Large intestine (tissue), 12 donors: ENCODE measurements at places on chromosomes 11 and 22. TPM values are rescaled to one million over a fixed set of nuclear protein-coding genes. Genes with fewer than 3 reads are reported as not detected.

GRCh38 chr11:123558536-123559315, 95.7 kb downstream of the SCN3B start:
- no peak for DNase-seq
- H3K27ac ChIP-seq = no peak overlapping the region
- H3K4me3 ChIP-seq = no peak overlapping the region
- H3K36me3 ChIP-seq = peaks cover 2% of the 10 kb centered on the region
- H3K4me1 ChIP-seq = peaks cover 11% of the 10 kb centered on the region

DNA sequence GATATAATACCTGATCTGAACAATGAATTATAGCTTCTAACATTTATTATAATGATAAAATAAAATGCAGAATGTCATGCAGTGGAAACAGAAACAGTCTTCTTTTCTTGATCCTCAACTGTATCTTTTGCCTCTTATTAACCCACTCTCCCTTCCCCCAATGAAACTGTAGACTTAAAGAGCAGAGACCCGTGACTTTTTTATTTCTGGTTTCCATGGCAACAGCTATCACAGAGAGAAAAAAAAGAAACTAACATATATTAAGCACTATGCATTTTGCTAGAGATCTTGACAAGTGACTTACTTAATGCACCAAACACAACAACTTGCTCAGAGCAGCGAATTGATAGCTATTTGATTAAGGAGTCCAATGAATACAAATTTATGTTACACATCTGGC, 69.3 kb downstream of the RAB38 start:
- H3K4me3 ChIP-seq = no peak overlapping the region
- H3K4me1 ChIP-seq = peaks cover 11% of the 10 kb centered on the region
- no peaks in the 10 kb centered on the region for H3K27me3 ChIP-seq
- no peak for DNase-seq
- no peaks in the 10 kb centered on the region for H3K36me3 ChIP-seq
- no peak overlapping the region for H3K27ac ChIP-seq

SFI1 gene
- polyA plus RNA-seq = 83.1 TPM

- peaks cover 2% of the 10 kb centered on the region for H3K27me3 ChIP-seq
- H3K36me3 ChIP-seq = no peaks in the 10 kb centered on the region
- H3K4me3 ChIP-seq = no peak overlapping the region
Measured at GRCh38 chr11:115780646-115781362, 276.6 kb upstream of the CADM1 start.

DNA sequence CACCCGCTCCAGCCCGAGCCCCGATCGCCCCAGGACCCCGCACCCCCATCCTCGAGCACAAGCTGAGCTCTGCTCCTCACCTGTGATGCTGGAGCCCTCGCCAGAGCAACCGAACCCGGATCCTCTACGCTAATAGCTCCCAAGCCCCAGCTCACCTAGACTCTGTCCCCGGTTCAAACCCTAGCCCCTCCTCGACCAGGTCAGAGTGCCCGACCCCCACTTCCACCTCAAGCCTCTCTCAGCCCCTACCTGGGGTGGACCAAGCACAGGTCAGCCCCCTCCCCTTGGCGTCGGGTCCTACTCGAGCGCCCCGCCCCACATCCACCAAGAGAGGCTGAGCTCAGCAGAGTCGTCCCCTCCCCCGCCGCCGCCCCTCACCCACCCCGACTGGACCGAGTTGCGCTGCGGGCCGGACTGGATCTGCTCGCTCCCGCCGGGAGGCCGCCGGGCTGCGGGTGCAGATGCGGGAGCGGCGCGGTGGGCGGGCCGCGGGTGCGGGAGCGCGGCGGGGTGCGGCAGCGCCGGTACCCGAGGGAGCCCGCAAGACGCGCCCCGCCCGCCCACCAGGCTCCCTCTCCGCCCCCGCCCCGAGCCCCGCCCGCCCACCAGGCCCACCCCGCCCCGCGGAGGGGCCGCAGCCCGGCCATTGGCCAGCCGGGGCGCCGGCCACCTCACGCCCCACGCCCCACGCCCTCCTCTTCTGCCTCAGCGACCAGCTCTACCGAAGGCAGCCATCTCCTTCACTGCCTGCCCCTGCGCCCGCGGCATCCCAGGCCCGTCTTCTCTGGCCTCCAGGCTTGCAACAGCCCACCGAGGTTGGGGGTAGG, 577 bp upstream of the DKK3 start:
- no peaks in the 10 kb centered on the region for H3K36me3 ChIP-seq
- DNase-seq = no peak
- no peak overlapping the region for H3K27ac ChIP-seq
- H3K4me1 ChIP-seq = peaks cover 4% of the 10 kb centered on the region

TMEM258 gene
- 189 TPM for polyA plus RNA-seq

DNA sequence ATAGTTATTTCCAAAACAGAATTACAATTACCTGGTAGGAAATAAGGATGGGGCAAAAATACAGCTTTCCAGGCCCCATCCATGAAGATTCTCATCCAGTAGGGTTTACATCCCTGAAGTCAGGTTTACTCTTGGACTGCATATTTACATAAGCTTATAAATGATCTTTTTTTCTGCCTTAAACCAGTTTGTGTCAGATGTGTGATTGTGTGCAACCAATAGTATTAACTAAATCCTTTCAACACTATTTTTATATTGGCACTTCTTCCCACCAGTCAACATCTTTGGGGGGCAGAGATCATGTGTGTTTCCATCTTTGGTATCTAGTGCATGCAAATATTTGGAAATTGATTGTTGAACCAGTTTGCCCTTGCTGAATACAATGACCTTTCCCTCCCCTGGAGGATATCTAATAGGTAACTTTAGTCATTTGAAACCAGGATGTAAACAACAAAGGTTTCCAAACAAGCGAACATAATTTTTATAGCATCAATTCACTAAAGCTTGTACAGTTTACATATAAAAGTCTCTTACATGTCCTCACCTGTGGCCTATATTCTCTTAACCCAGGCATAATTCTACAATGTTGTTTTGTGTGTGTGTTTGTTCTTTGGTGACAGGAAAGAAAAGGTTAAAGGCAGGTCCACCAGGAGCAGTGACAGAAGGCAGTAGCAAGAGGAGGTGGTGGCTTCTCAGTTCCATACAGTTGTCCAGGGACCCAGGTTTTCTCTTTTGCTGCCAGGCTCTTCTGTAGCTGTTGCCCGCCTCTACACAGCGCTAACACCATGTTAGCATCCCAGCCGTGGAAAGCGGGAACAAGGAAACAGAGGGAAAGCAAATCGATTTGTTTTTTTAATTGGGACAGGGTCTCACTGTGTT, 1.7 kb upstream of the ME3 start:
- H3K4me3 ChIP-seq = no peak overlapping the region
- no peaks in the 10 kb centered on the region for H3K36me3 ChIP-seq
- DNase-seq = no peak
- H3K27me3 ChIP-seq = no peaks in the 10 kb centered on the region

ARHGAP42 gene
- polyA plus RNA-seq = 18.2 TPM

DPP3 gene
- polyA plus RNA-seq = 28.8 TPM

DNA sequence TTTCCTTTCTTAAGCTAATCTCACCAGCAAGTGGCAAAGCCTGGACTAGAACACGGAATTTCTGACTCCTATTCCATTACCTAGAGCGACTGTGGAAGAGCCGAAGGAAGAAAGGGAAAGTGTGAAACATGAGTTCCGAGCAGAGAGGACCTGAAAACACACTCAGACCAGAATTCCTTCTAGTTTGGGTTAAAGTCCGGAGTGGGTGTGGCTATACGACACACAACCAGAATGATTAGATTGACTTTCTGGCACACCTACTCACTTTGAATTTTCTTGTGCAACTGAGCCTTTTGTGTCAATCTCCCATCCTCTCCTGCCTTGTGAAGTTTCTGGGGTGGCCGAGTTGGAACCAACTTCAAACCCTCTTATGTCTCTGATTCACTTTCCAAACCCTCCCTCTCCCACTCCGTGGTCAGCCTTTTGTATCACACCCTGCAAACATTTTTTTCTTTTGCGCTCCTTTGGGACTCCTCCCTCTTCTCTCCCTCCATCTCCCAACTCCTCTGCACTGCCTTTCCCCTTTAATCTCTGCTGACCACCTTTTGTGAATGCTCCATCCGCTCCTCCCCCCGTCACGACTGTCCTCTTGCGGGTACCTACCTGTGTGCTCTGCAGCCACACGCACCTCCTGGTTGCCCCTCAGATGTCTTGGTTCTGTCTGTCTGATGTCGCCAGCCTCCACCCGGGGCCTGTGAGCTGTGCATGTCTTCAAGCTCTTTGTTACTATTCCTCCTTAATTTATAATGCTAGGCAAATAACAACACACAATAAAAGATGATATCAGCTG, 86.3 kb upstream of the BLID start:
- H3K27ac ChIP-seq = no peak overlapping the region
- peak; percentile 76 for DNase-seq
- H3K4me1 ChIP-seq = peaks cover 10% of the 10 kb centered on the region
- peak overlapping the region; percentile 35 for H3K4me3 ChIP-seq

BCL2L13 gene
- polyA plus RNA-seq = 30.0 TPM

GRCh38 chr11:91664521-91664920, 560.1 kb upstream of the FAT3 start:
- H3K27ac ChIP-seq = no peak overlapping the region
- no peak overlapping the region for H3K4me3 ChIP-seq
- H3K27me3 ChIP-seq = no peaks in the 10 kb centered on the region
- DNase-seq = no peak
- H3K4me1 ChIP-seq = no peaks in the 10 kb centered on the region

DNA sequence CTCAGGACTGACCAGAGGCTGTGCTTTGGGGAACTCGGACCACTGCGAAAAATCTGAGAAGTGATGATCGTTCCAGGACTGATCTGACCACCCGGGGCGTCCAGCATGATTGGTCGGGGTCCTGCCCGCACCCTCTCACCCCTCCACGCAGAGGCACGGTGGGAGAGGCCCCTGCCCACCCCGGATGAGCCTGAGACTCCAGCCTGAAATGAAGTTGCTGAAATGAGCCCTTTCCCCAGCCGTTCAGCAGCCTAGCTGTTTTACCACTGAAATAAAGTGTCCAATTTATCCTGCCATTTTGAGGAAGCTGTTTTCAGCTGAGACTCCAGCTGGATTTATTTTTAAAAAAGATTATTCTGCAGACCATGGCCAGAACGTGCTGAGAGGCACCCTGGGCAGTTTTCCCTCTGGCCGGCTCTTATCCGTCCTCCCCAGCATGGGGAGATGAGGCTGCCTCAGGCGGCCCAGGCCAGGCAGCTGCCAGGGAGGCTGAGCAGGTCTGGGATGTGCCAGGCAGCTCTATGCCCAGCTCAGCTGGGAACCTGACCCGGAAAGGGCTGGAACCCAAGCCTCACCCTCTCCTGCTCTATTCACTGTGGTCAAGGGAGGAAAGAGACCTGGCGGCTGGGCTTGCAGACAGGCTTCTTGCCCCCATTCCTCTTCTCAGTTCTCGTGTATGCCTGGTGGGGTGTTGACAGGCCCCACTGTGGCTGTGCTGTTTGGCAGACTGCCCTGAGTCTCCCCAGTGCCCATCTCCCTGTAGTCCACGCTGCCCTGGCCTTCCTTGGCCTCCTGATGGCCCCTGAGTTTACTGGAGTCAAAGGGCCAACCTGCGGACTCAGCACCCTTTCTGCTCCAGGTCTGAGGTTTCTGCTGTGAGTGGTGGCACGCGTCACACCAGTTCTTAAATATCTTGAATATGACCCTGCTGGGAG, 161.0 kb upstream of the B3GAT1 start:
- no peak overlapping the region for H3K4me3 ChIP-seq
- no peak for DNase-seq
- H3K27ac ChIP-seq = no peak overlapping the region

SYTL2 gene
- polyA plus RNA-seq = 40.9 TPM

DNA sequence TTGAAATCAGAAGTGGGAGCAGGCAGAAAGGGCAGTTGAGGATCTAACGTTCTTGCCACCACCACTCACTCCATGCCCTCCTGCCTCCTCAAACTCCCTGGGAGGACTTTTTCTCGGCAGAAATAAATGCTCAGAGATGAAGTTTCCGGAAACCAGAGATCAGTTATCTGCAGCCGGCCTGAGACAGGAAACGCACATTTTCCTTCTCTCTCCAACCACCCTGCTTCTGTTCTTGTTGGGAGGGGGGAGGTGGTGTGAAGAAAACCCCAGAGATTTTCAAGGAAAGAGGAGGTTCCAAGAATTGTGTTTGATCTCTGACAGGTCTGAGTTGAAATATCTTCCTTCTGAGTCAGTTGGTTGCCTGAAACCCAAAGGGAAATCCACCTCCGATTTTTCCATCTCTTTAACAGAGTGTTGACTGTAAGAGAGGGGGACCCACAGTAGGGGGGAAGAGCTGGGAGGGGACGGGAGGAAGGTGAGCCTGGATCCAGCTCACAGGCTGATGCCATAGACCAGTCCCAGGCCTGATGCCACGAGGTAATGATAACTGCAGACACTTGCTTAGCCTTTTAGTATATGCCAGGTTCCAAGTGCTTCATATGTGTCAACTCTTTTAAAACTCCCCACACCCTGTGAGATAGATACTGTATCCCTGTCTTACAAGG, 100.8 kb downstream of the TRAF6 start:
- no peaks in the 10 kb centered on the region for H3K4me1 ChIP-seq
- no peak overlapping the region for H3K4me3 ChIP-seq
- no peak for DNase-seq
- no peaks in the 10 kb centered on the region for H3K27me3 ChIP-seq

GRCh38 chr11:32302826-32303225, 132.5 kb downstream of the WT1 start:
- no peaks in the 10 kb centered on the region for H3K36me3 ChIP-seq
- peaks cover 3% of the 10 kb centered on the region for H3K27me3 ChIP-seq
- DNase-seq = no peak
- H3K4me1 ChIP-seq = no peaks in the 10 kb centered on the region
- H3K27ac ChIP-seq = no peak overlapping the region

POU2AF3 gene
- polyA plus RNA-seq = 17.2 TPM

GRCh38 chr11:134733646-134734045, 321.6 kb upstream of the B3GAT1 start:
- no peaks in the 10 kb centered on the region for H3K27me3 ChIP-seq
- H3K36me3 ChIP-seq = no peaks in the 10 kb centered on the region
- no peak overlapping the region for H3K4me3 ChIP-seq

- no peak for DNase-seq
- no peaks in the 10 kb centered on the region for H3K36me3 ChIP-seq
- no peak overlapping the region for H3K4me3 ChIP-seq
Measured at GRCh38 chr11:79285756-79286155, 155.1 kb downstream of the TENM4 start.

- H3K27me3 ChIP-seq = peaks cover 88% of the 10 kb centered on the region
- H3K4me3 ChIP-seq = no peak overlapping the region
- no peaks in the 10 kb centered on the region for H3K36me3 ChIP-seq
- H3K27ac ChIP-seq = no peak overlapping the region
- DNase-seq = no peak
- H3K4me1 ChIP-seq = peaks cover 10% of the 10 kb centered on the region
Measured at GRCh38 chr22:19765477-19766239, 5.1 kb downstream of the TBX1 start.
